ENCODE measurements at places on chromosomes 6 and 20. TPM values are rescaled to one million over a fixed set of nuclear protein-coding genes. Genes with fewer than 3 reads are reported as not detected.

DNA sequence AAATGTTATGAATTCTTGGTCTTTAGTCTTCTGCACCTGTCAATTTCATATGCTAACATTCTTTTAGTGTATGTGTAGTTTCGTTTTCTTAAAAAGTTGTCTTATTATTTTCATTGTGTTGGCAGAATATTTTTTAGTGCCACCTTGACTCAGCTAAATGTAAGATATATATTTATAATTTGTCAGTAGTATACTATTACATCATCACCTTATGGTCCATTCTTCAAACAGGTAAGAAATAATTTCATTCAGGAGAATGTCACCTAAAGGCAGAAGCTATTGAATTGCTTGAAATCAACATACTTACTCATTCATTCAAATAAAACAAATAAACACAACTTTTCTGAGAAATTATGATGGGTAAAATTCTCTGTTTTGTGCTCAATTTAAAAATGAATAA is 3.5 kb upstream of the STXBP5 start:
- H3K27me3 ChIP-seq: no peaks in the 10 kb centered on the region
- H3K4me3 ChIP-seq: no peak overlapping the region
- H3K36me3 ChIP-seq: no peaks in the 10 kb centered on the region
- DNase-seq: no peak
- H3K27ac ChIP-seq: no peak overlapping the region
- H3K4me1 ChIP-seq: no peaks in the 10 kb centered on the region

ECT2L gene
- total RNA-seq: 0.19 TPM

PCMT1 gene
- total RNA-seq: 196 TPM

DNA sequence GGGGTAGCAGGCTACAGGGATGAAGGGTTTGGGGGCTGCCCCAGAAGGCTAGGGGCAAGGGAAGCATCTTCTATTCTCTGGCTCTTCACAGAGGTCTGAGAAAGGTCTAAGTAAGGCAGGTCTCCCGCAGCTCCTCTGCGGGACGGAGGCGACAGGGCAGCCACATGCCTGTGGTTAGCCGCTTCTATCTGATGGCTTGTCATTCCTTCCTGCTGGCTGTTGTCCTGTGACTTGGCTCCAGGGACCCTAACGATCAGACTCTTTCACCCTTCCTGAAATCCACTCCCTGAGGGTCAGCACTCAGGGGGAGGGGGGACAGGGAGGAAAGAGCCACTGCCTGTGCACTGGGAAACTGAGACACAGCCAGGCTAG is 673 bp downstream of the CST7 start:
- no peak overlapping the region for H3K4me3 ChIP-seq
- no peak overlapping the region for H3K27ac ChIP-seq
- H3K36me3 ChIP-seq: no peaks in the 10 kb centered on the region

Data from testis (tissue), 5 donors.